ENCODE measurements at places on chromosomes 2 and 18. TPM values are rescaled to one million over a fixed set of nuclear protein-coding genes. Genes with fewer than 3 reads are reported as not detected.

Gene SLC19A3
- 0.42 TPM for total RNA-seq

Gene SP100
- total RNA-seq = 95.5 TPM

Gene LOXL3
- total RNA-seq = 7.1 TPM

- DNase-seq = no peak
Measured at GRCh38 chr18:35157181-35157580, 83.7 kb upstream of the ZNF397 start.

DNA sequence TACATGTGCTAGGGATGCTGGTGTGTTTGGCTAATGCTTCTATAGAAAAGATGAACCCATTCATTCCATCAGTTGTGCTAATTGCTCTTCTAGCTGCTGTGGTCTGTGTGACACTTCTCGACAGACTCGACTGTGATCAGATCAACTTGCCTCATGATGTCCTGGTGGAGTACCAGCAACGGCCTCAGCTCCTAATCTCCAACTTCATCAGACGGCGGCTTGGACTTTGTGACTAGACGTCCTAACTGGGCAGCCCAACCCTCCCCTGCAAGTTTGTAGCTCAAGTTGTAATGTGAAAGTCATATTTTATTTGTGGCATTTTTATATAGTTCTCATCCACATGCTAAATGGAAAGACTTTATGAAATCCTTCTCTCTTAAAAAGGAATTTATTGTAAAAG, 33.0 kb downstream of the UPP2 start:
- DNase-seq = no peak

GRCh38 chr2:30305235-30305634, 73.9 kb downstream of the LBH start:
- no peak for DNase-seq

DNA sequence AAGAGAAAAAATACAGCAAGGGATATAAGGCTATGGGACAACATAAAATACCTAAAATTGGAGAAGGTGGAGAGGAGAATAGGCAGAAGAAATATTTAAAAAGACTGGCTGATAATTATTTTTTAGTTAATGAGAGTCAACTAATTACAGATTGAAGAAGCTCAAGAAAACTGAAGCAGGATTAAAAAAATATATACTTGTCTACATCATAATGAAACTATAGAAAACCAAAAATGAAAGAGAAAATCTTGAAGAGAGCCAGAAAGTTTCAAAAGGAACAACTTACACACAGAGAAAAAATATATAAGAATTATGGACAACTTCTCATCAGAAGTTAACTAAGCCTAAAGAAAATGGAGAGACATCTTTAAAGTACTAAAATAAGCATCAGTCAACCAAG, 62.9 kb upstream of the APCDD1 start:
- DNase-seq = no peak

Data from esophagus muscularis mucosa (tissue), 4 donors.